Keratinocyte (primary cell): ENCODE measurements at places on chromosomes 7 and 10. TPM values are rescaled to one million over a fixed set of nuclear protein-coding genes. Genes with fewer than 3 reads are reported as not detected.

The PIK3AP1 gene
- 0.02 to 0.09 TPM in 2 of 3 replicates, not detected in the other for polyA plus RNA-seq

The PNPLA8 gene
- 10.8 to 23.1 TPM (median 16.3 TPM) in 3 replicates for polyA plus RNA-seq

The GIMAP5 gene
- not detected in 3 replicates for polyA plus RNA-seq

The NPFFR1 gene
- not detected in 3 replicates for polyA plus RNA-seq

The CCL24 gene
- not detected in 3 replicates for polyA plus RNA-seq

The FANK1 gene
- polyA plus RNA-seq: 7.3 to 14.8 TPM (median 13.4 TPM) in 3 replicates

The DGKI gene
- polyA plus RNA-seq: 0.01 to 0.14 TPM in 2 of 3 replicates, not detected in the other

The AQP1 gene
- polyA plus RNA-seq: 0.03 to 0.17 TPM (median 0.07 TPM) in 3 replicates

The PRKAR2B gene
- polyA plus RNA-seq: 0.01 TPM in 1 of 3 replicates, not detected in the others

The LOXL4 gene
- 0.01 to 0.03 TPM (median 0.01 TPM) in 3 replicates for polyA plus RNA-seq

GRCh38 chr7:148436135-148436534 is 154.4 kb upstream of the C7orf33 start:
- DNase-seq: no peak

DNA sequence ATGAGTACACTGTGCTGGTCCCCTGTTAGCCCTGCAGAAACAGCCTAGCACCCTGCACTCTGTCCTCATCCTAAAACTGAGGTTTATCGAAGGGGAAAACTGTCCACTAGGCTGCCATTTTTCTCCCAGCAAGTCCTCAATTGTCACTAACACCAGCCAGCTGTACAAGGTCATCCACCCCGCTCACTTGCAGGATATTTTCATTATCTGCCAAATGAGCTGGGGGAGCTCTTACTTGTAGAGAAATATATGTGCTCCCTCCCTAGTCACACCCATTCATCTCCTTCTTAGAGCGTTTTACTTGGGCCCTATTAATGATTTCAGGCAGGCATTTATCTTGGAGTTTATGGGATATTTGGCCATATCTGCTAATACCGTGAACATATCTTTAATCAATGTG is 413.5 kb upstream of the NFE2L3 start:
- no peak for DNase-seq

- no peak for DNase-seq
These were observed at the start of gene PRKG1 for GRCh38 chr10:51074238-51075028. PRKG1 (plus strand) TSS chr10:51074487.

DNA sequence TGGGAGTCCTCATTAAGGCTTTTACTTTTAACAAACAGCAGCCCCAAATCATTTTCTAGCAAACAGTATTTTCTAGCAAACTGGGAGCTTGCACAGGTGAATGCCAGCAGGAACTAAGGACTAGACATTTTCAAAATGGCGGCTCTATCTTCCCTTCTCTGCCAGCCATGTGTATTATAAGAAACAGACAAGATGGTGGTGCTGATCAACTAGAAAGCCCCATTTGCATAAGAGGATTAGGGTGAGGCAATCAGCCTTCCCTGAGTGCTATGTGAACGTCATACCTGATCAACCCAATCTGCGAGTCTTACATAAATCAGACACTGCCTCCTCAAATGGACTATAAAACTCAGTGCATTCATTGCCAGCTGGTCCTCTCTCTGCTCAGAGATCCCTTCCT is 479.6 kb downstream of the IPMK start:
- no peak for DNase-seq

- no peak for DNase-seq
These were observed 58.5 kb upstream of the FOXP2 start for GRCh38 chr7:114356133-114356532.

DNA sequence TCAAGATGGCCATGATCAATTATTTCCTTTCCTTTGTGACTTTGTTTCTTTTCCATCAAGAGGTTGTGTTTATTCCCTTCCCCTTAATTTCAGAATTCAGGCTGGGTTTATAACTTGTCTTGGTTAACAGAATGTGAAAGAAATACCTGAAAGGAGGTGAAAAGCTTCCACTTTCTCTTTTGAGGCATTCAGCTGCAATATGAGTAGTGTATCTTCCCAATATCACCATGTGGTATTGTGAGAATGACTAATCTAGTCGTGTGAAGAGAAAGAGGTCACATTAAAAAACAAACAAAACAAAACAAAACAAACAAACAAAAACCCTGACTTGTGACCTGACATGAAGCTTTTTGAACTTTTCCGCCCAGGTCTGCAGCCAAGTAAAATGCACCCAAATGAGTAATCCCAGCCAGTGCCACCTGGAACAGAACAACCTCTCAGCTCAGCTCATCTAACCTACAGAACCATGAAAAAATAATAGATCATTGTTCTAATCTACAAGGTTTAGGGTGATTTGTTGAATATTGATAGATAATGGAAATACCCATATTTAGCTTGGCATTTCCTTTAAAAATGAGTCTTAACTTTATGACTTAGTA is 70.8 kb upstream of the TEX47 start:
- DNase-seq: no peak

DNA sequence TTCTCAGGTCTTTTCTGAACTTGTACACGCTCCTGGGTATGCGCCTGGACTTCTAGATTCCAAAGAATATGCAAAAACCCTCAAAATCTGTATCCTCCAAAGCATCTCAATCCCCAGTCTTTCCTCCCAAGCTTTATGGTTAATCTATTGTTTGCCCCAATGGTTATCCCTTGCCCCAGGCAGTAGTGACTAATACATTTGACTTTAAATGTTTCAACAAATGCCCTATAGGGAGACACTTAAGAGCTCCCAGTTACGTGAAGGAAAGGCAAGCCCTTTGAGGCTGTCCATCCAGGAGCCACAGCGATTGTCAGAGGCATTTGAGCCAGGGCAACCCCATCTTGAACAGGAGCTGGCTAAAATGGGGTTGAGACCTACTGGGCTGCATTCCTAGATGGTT is 12.7 kb upstream of the FOXL3 start:
- no peak for DNase-seq

- peak; percentile 77 for DNase-seq
These were observed 123.6 kb downstream of the RNF216 start for GRCh38 chr7:5657901-5658300.

GRCh38 chr7:1714583-1715330 is 44.7 kb downstream of the ELFN1 start:
- no peak for DNase-seq

GRCh38 chr10:32318476-32318896 is 28.5 kb downstream of the EPC1 start:
- DNase-seq: no peak

DNA sequence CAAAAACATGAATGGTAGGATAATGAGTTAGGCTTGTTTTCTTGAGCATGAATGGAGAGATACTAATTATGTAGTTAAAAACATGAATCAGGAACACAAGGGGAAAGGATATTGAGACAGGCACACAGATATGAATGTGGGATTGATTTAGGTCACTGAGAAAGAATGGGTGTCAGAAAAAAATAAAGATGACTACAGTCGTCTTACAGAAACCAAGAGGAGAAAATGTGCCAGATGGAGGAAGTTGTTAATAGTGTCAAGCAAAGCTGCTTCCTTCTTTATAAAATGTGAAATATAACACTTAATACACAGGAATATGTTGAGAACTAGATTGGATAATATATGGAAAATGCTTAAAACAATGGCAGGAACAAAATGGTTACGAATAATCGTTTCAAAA is 173.3 kb upstream of the BET1 start:
- no peak for DNase-seq

DNA sequence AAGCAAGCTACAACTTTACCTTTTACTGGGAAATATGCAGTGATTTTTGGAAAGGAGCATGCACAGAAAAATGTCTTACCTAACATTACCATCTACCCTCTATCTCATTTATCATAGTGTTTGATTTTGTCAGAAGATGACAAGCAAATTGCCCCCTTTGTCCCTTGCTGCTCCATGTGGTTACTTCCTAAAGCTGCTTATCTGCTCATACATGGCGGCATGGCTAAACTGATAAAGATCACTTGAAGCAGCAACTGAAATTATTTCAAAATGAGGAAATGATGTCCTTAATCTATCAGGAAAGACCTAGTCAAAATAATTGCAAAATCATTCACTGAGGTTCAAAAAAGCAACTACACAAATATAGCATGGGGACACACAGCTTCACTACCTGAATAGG is 1198.5 kb upstream of the SORCS1 start:
- no peak for DNase-seq

GRCh38 chr10:90313576-90314325 is 544.1 kb downstream of the HTR7 start:
- peak; percentile 36 for DNase-seq

DNA sequence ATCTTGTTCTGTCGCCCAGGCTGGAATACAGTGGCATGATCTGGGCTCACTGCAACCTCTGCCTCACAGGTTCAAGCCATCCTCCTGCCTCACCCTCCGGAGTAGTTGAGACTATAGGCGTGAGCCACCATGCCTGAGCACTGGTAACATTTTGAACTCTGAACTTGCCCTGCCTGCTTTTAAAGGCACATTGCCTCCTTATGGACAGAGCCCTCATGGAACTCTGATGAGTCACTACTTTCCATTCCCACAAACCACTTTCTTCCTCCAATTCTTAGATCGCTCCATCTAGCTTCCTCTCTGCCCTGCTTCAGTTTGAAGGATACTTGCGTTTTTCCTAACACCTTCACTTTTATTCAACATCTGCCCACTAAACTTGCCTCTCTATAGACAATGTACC is 38.1 kb downstream of the PRPS1L1 start:
- no peak for DNase-seq

GRCh38 chr7:90766814-90767564 is 170.9 kb downstream of the CDK14 start:
- DNase-seq: no peak

DNA sequence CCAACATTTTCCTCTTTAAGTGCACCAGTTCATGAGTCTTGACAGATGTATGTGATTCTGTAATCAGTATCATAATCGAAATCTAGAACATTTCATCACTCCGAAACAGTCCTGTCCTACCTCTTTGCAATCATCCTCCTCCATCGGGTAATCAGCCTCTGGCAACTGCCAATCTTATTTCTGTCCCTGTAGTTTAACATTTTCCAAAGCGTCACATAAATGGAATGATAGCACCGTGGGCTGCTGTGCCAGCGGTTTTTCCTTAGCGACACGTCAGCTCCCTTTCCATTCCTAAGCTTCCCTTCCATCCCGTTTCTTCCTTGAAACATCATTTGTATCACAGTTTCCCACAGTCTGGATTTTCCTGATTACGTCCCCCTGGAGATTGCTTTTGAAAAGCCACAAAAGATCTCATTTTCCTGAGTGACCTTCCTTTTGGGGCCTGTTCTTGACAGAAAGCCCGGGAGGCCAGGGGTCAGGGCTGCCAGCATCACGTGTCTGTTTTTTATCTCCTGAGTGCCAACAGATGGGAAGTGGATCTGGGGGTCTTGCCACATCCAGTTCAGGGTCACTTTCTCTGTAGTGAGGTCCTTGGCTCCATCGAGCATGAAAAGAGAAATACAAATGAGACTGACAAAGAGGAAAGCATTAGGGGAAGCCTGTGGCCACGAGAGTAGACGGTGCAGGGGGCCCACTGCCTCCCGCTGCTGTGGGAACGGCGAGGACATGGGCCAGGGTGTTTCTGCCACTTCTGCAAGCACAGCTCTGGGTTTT is 31.6 kb downstream of the TMEM120A start:
- DNase-seq: no peak

- DNase-seq: no peak
These were observed 19.4 kb downstream of the NRAP start for GRCh38 chr10:113644185-113645120.

DNA sequence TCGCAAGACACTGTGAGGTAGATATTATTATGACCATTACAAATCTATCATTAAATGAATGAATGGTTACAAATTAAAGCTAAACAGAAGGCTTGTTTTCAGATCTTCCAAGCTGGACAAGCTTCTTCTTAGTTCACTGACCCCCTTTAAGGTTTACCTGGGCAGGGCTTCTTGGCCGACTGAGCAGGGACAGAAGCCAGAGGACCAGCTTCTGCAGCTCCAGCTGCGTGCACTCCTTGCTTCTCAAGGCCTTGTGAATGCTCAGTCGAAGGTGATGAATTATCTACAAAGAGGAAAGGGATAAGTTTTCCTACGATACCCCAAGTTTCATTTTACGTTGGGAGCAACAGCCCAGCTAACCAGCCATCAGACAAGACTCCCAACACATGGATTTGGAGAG is 9.3 kb downstream of the ZC3HAV1L start:
- DNase-seq: no peak

- no peak for DNase-seq
These were observed 76.5 kb upstream of the ITPRID1 start for GRCh38 chr7:31437250-31437865.

GRCh38 chr10:50558371-50558770 is 65.4 kb downstream of the SGMS1 start:
- DNase-seq: no peak

- no peak for DNase-seq
These were observed 92.1 kb downstream of the HIP1 start for GRCh38 chr7:75646571-75647102.

- DNase-seq: no peak
These were observed 1579.4 kb upstream of the LRRTM3 start for GRCh38 chr10:65346466-65346865.

DNA sequence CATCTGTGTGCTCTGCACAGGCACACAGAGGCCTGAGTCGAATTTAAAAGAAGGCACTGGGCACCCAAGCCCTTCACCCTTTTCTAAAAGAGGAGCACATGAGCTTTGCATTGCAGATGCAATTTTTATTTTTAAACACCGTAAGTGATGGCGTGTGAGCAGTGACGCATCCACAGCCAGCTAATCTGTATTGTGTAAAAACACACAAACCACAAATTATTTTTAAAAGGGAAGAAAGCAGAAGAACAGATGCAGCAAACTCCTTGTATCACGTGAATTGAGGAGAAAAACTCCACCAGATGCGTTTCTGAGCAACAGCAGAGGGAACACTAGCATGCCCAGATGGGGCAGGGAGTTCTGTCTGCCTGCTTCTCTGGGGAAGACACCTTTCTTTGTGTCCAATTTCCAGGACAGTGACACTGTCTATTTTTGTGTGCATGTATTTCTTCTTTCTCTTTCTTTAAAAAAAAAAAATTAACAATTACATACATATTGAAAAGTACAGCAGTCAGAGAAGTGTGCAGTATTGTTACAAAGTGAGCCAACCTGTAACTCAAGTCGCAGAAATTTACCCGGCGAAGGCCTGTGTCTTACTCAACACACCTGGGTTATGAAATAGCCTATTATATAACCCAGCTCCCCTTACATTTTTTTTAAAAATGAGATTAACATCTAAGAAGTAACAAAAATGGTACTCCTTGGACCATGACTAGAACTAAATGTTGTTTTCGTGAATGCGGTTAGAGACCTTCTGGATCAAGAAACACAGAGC is 39.2 kb downstream of the EEPD1 start:
- DNase-seq: no peak
